Fibroblast of pulmonary artery (primary cell): ENCODE measurements at places on chromosomes 12 and 14.

- DNase-seq = no peak
These were observed 161.1 kb downstream of the PIWIL1 start for GRCh38 chr12:130498589-130499385.

- DNase-seq = no peak
These were observed 44.0 kb downstream of the FOXN4 start for GRCh38 chr12:109264943-109265650.

DNA sequence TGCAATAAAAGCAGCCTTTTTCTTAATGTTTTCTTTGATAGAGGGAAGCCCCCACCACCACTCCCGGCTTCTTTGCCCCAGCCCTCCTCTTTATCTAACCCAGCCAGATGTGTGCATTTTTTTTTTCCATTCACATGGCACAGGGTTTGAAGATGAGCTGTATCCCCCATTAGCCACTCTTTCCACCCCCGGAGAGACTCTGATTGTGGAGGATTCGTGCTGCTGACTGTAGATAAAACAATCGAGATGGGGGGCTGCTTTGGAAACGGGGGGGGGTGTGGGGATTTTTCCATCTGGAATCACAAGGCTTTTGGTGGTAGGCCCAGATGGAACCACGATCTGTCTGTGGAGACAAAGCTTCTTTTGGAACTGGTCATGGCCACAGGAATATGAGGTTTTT lies 46.2 kb upstream of the VASH1 start:
- no peak for DNase-seq

GRCh38 chr14:94646481-94646880 lies 34.3 kb downstream of the SERPINA3 start:
- peak; percentile 72 for DNase-seq

DNA sequence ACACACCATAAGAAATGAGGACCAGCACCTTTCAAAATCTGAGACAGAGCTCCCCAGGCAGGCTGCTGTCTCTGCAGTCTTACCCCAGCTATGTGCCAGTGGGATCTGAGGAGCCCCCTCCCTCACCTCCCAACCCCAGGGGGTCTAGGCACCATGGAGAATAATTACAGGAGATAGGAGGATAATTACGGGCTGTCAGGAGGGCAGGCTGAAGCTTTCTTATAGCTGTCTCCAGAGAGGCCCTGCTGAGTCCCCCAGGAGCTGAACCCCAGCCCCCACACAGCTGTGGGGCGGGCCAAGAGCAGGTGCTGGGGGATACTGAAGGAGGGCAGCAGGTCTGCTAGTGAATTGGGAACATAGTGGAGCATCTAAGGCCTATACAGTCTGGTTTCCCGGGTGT lies 6.8 kb downstream of the CPNE6 start:
- no peak for DNase-seq

DNA sequence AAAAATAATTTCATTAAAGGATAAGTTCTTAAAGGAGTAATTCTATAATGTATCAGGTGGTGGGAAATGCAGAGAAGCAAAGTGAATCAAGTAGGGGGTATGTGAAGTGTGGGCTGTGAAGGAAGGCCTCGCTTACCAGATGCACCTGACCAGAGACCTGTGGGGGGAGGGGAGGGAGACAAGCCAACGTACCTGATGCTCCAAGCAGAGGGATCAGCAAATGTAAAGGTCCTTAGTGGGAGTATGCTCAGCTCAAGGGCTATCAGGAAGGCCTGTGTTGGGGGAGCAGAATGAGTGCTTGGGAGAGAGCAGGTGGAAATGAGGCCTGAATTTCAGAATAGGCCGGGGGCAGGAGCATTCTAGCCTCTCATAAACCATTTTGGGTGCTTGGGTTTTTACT lies 57.1 kb downstream of the ANO4 start:
- DNase-seq = no peak

DNA sequence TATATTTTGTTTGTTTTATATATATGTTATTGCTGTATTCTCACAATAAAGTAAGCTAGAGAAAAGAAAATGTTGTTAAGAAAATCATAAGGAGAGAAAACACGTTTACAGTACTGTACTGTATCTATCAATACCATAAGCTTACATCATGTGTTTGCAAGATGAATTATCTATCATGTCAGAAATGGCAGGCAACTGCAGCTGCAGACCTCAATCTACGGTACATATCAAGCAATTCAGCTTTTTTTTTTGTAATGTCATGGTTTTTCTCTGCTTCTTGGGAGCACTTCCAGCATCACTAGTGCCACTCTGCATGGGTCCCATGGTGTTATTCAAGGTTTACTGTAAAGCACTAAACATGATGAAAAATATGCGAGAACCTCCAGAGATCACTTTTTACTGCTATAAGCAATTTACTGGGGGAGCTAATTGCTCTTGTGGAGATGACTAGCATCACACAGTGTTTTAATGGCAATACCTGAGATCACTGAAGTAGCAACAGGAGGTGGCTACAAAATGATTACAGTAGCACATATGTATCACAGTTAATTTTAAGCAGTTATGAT lies 9.0 kb upstream of the KRT2 start:
- no peak for DNase-seq

GRCh38 chr12:67091678-67092077 lies 177.5 kb upstream of the CAND1 start:
- DNase-seq = no peak

DNA sequence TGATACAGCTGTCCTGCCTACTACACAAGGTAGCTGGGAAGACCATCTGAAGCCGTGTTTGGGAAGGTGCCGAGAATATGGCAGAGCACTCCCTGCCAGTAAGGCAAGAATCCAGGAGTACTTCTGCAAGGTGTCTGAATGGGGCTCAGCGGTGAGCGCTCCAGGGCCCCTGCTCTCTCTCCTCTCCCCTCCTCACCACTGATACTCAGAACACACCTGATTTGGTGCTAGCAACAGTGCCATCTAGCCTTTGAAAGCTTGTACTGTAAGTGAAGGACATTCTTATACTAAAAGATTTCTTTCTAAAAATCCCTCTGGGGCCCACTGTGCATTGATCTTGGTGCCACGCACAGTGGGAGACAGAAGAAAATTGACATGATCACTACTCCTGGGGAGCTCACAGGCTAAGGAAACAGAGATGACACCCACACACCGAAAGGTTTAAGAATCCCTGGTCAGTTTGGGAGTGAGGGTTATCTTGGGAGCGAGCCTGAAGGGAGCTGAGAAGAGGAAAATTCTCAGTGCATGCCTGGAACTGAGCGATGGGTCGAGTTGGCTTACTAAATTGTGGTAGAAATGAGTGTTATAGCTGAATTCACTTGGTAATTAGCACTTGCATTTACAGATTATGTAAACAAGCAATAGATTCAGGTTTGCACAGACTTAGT lies 216.9 kb downstream of the NTF3 start:
- DNase-seq = peak; percentile 24

DNA sequence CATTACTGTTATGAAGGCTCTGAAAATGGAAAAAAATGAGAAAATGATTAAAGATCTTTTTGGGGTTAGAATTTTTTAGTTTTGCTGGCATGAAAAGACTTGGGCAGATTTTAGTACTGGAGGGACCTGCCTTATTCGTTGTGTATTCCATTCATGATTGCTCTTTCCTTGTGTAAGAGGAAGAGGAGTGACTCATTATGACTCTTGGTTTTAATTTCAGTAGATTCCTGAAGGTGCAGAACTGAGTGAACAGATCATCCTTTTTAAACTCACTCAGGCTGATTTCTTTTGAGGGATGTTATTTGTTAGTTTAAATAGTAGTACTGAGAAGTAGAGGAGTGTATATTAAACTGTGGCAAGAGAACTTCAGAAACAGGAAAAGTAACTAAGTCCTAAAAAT lies 41.6 kb downstream of the AKAP6 start:
- peak; percentile 67 for DNase-seq

DNA sequence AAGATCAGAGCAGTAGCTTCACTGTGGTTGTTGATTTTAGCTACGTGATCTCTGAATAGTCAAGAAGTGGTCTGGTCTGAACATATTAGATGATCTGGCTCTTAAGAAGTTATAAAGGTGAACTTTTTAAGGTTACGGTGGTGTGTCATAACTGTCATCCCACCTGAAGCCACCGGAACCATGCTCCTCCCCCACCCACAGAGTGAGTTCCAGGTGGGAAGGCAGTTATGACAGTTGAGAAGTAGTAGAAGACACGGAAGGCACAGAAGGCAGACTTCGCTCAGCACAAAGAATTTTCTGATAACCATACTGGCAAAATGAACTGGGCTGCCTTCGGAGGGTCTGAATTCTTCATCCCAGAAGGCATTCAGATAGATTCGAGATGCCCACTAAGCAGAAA lies 90.0 kb upstream of the RIC8B start:
- DNase-seq = no peak

GRCh38 chr12:124172636-124173035 lies 122.3 kb upstream of the RFLNA start:
- no peak for DNase-seq

DNA sequence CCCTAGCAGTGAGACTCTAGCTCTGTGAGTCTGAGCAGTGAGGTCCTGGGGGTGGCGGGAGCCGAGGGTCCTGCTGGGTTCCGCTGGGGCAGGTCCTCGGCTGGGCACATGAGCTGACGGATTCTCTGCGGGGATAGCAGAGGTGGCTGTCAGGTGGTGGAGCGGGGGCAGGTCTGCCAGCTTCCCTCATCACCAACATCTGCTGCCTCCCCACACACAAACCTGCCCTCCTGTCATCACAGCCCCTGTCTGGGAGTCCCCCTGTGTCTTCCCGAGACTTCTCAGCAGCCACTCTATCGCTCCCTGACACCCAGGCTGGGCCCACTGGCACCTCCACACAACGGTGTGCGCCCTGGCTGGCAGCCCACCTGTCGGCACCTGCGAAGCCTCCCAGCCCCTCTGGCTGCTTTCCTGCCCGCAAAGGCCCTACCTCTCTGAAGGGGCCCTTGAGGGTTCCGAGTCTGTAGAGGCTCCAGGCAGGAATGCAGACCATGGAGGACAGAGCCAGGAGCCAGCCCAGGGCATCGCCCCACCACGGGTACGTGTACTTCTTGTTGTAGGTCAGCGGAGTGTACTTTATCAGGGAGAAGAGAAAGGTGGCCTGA lies 7.1 kb upstream of the SLC6A12 start:
- DNase-seq = no peak

DNA sequence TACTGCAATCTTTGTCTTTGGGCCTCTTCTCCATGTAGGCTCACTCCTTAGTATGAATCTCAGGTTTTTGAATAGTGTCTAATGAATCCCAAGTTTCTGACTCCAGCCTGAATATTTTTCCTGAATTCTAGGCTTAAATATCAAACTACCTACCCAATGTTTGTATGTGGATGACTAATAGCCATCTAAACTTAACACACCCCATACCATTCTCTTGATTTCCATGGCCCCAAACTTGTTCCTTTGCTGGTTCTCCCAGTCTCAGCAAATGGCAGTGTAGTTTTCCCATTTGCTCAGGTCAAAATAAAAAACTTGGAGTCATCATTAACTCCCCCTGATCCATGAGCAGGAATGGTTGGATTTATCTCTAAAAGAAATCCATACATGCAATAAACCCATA lies 18.8 kb upstream of the SDR39U1 start:
- DNase-seq = no peak

DNA sequence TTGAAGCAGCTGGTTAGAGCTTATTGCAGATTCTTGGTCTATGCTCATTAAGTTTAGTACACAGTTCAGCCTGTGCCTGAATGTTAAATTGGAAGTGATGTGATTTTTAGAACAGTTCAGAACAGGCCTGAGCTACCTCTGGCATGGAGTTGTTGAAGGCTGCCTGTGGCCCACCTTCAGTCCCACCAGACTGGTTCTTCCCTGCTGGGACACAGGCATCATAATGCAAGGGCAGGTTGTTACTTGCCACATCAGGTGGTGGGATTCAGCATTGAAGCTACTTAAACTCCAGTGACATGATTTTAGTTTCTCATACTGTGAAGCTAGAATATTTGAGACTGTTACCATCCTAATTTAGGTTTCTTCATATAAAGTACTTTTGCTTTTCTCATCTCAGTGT lies 49.4 kb downstream of the PROX2 start:
- DNase-seq = no peak

GRCh38 chr12:103517161-103517560 lies 21.4 kb upstream of the C12orf42 start:
- DNase-seq = no peak

DNA sequence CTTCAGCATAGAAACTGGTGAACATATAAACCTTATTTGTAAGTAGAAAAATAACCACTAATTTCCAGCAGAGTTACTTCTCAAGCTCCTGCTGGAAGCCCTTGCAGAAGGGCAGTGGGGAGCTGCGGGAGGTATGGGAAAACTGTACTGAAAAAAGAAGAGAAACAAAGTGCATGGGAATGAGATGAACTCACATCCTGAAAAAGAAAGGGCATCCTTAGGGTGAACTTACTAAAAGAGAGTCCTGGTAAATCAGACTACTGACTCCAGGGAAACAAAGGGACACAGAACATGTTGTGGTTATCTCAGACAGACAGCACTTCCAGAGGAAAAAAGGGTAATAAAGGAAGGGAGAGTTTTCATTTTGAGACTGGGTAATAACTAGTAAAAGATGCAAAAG lies 515.1 kb downstream of the RPL10L start:
- no peak for DNase-seq

GRCh38 chr14:52767058-52767833 lies 24.2 kb downstream of the GNPNAT1 start:
- no peak for DNase-seq

DNA sequence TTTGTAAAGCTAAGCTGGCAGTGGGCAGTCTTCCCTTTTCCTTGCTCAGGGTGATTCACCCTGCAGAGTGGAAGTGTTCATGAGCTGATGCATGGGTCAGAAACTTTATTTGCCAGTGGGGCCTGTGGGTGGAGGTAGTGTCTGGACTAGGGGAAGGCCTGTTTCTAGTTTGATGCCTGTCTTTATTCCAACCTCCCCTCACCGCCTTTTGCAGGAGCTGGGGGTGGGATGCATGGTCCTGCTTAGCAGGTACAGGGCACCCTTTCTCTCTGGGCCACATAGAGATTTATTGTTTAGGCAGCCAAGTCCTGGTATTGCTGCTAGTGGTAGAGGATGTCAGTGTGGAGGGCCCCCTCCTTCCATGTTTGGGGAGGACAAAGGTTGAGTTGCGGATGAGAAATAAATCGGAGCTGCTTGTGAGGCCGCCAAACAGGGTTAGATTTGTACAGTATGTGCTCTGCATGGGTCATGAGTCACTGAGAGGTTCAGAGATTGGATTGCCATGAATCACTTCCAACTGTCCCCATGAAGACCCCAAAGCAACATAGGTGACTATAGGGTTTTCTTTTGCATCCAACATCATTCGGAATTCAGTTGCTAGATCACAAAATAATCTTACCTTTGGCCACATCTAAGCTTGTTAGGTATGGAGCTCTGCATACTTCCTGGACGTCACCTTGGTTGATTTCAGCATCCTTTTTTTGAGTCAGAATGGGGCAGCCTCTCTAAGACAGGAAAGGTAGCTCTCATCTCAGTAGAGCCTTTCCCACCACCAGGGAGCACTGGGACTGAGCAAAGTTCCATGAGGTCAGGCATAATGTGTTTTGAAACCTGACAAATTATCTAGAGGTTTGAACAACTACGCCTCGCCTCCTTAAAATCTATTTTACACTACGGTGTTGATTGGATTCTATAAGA lies 8.8 kb downstream of the SMOC1 start:
- DNase-seq = peak; percentile 6
